SW480 (cell line): ENCODE measurements at places on chromosomes 11 and 22.
A peak's percentile ranks its signal among the peaks of the same experiment; 100 is the strongest.

GRCh38 chr22:49403102-49403501 lies 424.6 kb downstream of the BRD1 start:
- DNase-seq: no peak

- DNase-seq: no peak
Measured at GRCh38 chr11:126499131-126499752, 143.8 kb downstream of the ST3GAL4 start.

- DNase-seq: no peak
Measured at GRCh38 chr22:41401781-41402648, 20.3 kb downstream of the TEF start.

DNA sequence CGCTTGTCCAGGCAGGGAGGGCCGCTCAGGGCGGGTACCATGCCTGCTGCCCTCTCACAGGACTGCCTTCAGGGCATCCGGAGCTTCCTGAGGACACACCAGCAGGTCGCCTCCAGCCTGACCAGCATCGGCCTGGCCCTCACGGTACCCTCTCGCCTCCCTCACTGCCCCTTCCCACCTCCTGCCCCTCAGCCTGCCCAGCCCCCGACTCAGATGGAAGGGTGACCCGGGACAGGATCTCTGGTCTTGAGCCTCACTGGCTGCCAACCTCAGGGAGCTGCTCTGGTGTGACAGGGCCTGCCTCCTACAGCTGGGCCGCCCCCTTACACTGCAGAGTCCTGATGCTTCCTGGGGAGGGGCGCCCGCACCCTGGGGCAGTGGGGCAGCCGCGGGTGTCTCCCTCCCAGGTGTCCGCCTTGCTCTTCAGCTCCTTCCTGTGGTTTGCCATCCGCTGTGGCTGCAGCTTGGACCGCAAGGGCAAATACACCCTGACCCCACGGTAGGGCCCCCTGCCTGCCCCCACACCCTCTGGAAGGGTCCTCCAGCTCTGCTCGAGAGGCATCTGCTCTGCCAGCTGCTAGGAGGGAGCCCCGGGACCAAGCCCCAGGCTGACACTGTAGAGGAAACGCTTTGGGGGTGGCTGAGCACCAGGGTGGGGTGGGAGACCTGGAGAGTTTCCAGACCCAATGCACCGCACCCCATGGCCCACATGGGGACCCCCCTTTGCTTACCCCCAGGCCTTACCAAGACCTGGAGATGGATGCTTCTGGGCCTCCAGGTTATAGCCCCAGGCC lies 14.6 kb downstream of the TSPAN32 start:
- no peak for DNase-seq

DNA sequence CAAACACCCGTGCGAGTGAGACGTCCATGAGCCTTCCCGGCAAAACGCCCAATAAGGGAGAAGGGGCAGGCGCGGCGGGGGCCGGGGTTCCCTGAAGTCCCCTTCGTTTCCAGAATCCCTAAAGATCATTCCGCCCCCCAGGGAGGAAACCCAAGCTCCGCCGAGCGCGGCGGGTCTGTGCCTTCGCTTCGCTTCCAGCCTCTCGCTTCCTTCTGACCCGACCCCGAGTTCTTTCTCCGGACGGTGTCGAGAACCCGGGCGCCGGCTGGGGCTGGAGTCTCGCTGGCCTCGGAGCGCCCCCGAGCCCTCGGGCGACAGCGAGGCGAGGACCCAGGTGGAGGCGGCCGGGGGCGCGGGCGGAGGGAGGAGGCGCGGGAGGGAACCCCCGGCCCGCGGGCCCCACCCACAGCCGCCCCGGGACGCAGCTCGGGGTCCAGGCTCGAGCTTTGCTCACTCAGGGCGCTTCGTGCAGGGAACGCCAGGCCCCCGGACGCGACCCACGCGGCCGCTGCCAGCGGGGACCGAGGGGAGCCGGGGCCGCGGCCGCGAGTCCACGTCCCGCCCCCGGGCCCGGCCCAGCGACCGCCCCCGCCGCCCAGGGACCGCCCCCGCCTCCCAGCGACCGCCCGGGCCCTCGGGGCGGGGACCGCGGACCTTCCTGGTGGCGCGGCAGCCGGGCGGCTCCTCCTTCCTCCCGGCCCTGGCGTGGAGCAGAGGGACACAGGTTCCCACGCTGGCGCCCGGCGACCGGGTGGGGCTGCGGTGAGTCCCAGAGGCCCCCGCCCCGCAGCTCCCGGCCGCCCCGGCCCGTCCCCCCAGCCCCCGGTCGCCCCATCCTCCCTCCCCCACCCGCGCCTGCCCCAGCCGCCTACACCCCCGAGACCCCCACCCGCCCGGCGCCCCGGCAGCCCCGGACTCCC lies at the start of gene PGGHG:
PGGHG (plus strand) TSS at position 649 of the 920 bp plus-strand sequence. CDS start 691 bp downstream, outside the sequence.
- DNase-seq: peak; percentile 31

DNA sequence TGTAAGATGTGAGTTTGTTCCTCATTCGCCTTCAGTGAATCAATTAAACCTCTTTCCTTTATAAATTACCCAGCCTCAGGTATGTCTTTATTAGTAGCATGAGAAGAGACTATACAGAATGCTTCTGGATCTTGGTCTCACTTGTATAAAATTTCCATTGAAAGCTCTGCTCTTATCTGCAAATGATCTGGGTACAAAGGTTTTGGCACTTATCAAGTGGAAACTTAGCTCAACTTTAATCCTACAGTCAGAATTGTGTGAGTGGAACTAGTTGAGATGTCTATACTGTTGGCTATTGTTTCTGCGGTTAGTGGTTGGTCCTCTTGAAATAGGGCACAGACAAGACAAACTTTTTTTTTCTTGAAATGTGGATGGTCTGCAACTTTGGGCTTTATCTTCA lies 71.2 kb upstream of the CHORDC1 start:
- DNase-seq: no peak
